ENCODE measurements at places on chromosomes 2 and 18.

- DNase-seq, result no peak
Measured at GRCh38 chr2:140481136-140481535, 1649.7 kb downstream of the LRP1B start.

DNA sequence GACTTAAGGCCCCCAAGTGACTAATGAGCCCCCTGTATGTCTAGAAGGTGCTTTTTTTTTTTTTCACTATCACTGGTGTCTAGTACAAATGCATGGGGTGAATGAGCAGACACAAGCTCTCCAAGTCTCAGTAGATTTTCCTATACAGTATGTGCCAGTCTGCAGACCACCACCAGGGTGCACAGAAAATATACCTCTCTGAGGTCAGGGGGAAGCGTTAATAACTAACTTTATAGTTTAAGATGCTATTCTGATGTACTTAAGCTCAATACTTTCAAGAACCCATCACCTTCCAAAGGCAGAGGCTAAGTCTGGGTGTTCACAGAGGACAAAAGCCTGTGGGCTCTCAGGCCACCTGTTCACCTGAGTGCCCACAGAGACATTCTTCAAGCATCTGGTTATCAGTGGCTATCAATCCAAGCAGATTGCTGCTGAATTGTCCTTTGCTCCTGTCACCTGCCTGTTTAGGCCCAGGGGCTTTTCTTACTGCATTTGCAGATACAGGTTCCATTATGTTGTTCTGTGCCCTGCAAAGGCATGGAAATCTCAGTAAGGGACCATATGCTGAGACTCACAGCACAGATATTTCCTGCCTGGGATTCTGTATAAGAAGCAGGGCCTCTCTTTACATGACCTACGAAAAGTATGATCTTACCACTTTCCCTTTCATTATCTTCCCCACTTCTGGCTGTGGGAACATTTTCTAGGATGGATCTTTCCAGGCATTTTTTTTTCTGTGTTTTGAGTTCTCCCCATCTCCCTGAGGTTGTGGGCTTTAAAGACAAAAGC, 534.6 kb downstream of the TNS1 start:
- no peak for DNase-seq

- DNase-seq, result no peak
Measured at GRCh38 chr2:12287220-12287751, 429.4 kb upstream of the TRIB2 start.

DNA sequence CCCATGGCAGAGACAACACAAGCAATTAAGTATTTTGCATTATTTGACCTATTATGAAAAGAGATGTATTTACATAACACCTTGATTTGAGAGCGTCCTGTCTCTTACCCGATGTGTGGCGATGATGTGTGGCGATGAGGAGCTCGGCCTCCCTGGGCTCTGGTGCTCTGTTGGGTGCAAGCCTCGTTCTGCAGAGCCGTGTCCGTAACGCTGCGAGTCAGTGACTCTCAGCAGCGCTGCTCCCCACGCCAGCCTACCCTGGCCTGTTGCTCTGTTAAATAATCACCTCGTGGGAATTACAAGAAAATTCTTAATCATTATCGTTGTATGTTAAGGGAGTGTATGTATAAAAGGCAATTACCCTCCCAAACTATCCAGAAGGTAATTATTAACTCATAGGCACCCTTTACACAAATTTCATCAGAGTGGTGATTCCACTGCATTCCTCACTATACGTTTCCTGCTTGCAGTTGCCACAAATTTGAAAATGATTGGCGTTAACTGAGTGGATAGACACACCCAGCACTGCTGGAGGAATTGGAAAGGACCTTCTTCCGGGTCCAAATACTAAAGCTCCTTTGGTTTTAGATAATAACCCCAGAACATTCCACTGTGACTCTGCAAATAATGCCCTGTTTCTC, 52.0 kb upstream of the NFATC1 start:
- DNase-seq, result no peak

GRCh38 chr2:37794717-37795116, 123.3 kb upstream of the CDC42EP3 start:
- no peak for DNase-seq

DNA sequence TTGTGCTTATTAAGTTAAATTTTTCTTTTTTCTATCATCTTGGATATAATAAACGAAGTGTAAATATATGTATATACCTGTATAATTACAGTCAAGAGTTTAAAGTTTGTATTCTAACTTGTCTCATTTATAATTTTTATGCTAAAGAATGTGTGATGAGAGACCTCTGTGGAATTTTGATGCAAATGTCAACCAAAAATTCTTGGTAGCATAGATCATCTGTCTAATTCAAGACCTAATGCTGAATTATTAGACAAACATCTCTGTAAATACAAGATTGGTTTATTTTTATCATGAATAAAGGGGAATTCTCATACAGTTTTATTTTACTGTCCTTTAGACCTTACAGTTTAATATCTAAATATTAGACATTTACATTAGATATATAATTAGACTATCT, 149.2 kb upstream of the VWC2L start:
- no peak for DNase-seq

DNA sequence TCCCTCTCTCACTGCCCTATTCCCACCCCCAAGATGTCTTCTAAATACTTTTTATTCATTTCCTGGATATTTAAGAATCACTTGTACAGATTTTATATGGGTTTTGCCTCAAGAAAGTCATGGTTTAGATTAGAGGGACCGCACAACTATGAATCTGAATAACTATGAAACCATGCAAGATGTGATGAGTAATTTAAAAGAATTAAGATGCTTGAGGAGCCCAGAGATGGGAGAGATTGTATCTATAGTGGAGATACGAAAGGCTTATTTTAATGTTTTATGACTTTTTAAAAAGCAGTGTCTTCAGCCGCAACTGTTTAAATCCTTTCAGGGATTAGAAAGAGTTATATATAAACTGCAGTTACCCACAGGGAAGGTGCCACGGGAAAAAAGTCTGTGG, 324.1 kb downstream of the LPIN1 start:
- no peak for DNase-seq

GRCh38 chr18:53798516-53798915, 426.0 kb downstream of the MBD2 start:
- DNase-seq, result no peak

GRCh38 chr2:227818675-227819397, 5.2 kb downstream of the CCL20 start:
- DNase-seq, result no peak

GRCh38 chr2:156004459-156004858, 328.1 kb downstream of the NR4A2 start:
- no peak for DNase-seq

DNA sequence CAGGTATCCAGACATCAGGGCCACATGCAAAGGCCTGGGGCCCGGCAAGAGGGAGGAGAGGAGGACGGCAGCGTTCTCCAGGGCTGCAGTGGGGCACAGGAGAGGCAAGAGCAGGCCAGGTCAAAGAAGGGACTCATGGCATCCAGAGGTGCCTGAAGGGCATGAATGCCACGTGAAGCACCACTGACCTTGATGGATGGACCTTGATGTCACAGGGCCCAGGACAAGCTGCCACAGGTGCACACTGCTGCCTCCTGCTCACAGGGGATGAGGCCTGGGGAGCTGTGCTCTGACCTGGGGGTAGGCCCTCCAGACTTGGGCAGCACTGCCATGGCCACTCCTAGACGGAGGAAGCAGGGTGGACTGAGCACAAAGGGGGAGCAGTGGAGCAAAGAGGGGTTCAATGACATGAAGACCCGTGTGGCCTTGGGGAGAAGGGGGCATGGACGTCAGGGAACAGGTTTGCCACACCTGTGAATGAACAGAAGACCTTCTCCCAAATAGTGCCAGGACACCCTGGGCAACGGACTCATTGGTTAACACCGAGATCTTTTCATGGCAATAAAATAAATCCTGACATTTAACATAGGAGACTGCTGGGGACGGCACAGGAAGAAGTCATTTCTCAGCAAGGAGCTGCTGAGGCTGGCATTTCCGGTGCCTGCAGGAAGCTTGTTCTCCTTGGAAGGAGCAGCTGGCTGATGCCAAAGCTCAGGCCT, 65.6 kb downstream of the EMX1 start:
- no peak for DNase-seq

DNA sequence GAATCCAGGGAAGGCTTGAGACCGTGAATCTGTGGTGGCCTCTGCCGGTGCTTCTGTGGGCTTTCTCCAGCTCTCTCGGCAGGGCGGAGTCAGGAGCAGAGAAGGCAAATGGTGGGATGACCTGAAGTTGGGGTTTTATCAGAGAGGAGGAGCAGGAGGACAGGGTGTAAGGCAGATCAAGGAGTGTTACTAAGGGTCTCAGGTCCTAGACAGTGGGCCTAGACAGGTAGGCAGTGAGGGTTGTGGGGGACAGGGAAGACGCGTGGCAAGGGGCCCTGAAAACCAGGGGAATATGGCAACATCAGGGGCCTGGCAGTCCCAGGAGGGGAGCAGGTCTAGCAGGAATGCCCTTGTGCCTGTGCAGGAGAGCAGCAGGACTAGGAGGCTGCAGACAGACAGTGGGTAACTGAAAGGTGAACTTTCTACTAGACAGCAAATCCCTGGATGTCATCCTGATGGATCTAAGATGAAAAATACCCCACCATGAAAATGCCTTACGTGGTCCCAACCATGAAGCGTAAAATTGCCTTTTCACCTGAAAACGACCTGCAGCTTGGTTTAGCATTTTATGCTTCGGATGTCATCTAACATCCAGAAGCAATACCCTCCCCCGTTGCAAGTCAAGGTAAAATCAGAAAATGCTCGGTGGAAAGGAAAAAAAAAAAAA, 42.1 kb downstream of the SRSF7 start:
- no peak for DNase-seq

DNA sequence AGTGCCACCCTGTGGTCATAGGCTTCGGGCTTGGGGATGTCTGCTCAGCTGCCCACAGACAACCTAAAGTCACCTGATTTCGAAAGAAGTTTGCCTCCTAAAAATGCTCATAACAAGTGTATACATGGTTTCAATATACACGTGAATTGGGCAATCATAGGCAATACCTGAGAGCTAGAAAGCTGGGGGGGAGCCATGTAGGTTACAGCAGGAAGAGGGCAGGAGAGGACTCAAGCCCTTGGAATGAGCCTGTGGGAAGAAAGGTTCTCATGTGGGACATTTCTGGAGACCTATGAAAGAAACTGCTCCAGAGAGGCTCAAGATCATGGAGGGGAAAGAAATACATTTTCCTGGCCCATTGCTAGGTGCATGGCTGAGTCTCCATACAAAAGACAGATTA, 109.7 kb downstream of the ACOXL start:
- no peak for DNase-seq

- no peak for DNase-seq
Measured at GRCh38 chr2:11546072-11546471, 12.2 kb downstream of the GREB1 start.
